Transverse colon (tissue), 4 donors: ENCODE measurements at places on chromosomes 7 and 10.
A peak's percentile ranks its signal among the peaks of the same experiment; 100 is the strongest.

DNA sequence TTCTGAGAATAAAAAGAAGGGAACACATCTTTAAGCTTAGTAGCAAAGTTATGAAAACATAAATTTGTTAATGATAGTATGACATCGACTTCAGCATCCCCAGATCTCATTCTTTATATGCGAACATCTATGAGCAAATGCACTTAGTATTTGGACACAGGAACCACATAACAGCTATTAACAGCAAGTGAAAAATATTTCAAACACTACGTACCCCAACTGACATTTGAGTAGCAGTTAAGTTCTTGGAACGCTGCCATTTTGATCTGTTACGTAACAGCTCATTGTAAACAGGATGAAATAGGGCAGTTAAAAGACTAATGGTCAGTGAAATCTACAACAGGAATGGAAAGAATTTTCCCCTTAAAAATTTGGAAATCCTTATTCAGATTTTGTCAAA, 428.9 kb downstream of the TNS3 start:
- DNase-seq: no peak

DNA sequence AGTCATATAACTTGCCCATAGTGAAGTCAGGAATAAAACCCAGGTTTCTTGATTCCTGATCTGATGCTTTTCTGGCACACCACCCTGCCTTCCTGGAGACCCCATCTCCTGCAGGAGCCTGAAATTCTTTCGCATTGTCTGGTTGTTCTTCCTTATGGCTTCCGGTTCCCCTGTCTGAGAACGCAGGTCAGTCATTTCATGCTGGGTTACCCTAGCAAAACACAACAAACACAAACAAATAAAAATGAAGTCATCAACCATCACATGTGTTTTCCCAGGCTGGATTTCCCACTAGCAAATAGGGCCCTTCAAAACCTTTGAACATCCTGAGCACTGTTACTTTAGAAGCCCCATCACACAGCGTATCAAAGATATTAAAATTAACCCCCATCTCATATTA, 569.6 kb downstream of the LRMDA start:
- no peak for DNase-seq

DNA sequence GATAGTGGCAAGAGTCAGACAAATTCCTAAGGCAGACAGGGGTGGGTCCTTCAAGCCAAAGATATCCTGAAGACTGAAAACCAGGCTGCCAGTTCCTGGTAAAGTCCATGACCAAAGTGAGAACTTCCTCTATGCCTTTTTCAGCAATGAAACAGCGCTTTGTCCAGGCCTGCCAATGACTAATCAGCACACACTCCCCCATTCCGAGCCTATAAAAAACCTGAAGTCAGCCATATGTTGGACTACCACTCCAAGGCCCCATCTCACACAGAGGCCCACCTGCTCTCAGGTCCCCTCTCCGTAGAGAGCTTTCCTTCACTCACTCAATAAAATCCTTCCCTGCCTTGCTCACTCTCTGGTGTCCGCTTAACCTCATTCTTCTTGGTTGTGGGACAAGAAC, 402.2 kb downstream of the ANKRD7 start:
- DNase-seq: no peak

DNA sequence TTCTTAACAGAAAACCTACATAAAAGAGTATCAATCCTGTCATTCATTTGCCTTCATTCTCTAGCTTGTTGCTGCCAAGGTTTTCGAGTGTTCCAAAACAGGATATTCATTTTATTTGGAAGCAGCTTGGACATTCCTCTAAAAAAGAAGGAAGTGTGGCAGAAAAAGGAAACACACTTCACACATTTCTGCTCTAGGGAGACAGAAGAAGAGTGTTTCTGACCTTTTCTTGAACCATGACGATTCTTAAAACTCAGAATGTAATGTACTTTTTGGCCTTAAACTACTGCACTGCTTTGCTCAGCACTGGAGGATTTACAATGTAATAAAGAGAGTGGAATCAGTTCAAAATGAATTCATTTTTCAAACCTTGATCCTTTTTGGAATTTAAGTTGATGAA, 81.3 kb downstream of the SEMA3A start:
- DNase-seq: no peak

DNA sequence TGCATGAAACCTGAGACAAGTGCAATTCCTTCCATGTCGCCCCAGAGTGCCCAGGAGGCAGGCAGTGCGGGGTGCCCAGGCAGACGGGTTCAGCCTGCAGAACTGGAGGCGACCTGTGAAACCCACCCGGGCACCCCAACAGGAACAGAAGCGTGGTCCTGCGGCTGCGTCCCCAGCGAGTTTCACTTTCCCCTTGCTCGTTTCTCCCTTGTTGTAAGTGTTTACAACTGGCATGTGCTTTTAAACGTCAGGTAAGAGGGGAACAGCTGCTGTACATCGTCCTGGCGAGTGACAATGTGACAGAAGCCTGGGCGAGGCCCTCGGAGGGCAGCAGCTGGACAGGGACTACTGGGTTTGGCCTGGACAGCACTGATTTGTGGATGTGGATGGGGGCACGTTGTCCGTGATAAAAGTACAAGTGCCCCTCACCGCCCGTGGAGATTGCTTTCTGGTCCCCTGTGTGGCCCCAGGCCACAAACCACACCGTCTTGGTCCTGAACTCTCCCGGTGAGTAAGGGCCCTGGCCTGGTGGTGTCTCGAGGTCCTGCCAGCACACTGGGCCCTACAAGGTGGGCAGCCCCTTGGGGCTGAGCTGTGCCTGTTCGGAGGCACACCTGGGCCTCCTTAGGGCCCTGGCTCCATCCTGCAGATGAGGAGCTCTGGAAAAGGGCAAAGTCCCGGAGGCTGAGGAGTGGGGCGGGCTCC, 4.0 kb downstream of the VENTX start:
- DNase-seq: no peak

DNA sequence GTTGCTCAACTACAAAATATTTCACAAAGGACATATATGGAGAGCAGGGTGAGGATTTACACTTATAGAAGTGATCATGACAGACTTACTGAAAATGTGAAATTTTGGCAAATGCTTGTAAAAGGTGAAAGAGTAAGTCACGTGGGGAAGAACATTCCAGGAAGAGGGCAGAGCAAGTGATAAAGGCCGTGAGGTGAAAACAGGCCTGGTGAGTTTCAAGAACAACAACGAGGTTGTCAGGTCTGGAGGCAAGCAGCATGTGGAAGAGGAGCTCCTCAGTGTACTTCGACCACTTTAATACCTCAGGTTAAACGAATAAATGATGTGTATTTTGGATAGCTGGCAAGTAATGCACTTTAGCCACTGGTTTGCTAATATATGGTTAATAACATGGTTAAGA, 706.7 kb downstream of the PCDH15 start:
- DNase-seq: no peak

GRCh38 chr10:33155720-33156638, 178.5 kb downstream of the NRP1 start:
- DNase-seq: no peak

DNA sequence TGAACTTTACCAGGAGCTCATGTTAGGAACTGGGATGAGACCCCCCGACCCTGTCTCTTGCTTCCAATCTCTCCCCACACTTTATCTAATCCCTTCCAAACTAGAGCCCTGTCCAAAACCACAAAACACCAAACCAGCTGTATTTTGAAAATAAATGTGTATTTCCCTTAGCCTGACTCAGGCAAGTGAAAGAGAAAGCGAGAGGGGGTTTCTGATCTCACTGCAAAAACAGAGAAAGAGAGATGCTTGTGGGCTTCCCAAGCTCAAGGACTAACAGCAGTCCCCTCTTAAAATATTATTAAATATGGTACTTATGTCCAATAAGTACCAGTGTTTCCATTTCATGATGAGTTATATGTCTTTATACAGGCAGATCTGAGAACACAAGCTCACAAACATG, 122.0 kb downstream of the AGMO start:
- DNase-seq: no peak

DNA sequence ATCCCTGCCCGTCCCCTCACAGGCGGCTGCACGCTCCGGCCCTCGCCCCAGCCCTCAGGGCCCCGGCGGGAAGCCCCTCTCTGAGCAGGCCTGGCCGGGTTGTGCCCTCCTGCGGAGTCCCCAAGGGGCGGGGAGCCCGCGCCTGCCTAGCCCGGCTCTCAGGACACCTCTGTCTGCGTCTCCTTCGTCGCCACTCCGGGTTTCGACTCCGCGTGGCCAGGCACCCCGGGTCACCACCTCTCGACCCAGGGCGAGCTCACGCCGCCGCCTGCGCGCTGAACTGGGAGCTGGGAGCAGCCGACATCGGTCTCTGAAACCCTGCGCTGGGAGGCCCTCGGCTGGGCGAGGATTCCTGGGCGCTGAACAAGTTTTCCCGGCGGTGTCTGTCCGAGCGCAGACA, 6.2 kb upstream of the OGDHL start:
- DNase-seq: no peak

DNA sequence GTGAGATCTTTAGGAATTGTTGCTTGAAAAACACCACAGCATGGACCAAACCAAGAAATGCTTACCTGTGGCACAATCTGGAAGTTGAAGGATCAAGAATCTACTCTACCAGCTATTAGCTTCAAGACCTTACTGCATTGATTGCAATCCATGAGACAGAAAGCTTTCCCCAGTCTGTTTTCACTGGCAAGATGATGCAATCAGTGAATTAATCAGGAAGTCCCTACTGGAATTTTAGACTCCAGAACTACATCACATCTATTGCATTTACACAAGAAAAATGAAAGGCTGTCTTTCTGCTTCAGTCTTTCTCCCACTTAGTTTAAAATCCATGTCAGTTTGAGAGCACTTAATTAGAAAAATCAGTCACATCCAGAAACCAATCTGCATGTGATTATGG, 191.7 kb downstream of the TFEC start:
- DNase-seq: no peak

DNA sequence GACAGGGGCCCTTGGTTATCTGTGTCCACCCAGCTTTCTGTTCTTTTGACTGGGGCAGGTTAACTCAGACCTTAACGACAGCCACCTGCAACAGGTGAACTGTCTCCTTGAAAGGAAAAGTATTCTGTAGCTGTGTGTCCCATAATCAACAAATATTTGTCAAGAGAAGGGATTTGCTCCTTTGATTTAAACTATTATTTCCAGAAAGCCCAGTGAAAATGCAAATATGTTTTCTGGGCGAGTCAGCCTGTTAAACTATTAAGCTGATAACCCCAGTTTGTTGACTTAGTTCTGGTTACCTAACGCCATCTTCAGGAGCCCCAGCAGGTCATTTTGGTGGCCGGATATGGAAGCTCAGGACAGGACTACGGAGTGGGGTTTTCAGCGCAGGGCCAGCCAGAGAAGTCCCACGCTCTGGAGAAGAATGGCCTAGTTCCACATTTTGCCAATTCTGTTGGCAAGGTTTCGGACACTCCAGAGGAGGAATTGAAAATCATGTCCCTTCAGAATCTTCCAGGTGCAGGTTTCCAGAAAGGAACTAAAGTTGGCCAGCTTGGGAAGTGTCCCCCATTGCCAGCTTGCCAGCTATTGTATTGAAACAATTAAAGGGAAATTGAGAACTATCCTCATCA, 54.5 kb downstream of the ADRA2A start:
- no peak for DNase-seq

GRCh38 chr10:4131407-4132215, 346.6 kb upstream of the KLF6 start:
- no peak for DNase-seq

GRCh38 chr7:111320133-111320532, 229.2 kb downstream of the LRRN3 start:
- DNase-seq: no peak

DNA sequence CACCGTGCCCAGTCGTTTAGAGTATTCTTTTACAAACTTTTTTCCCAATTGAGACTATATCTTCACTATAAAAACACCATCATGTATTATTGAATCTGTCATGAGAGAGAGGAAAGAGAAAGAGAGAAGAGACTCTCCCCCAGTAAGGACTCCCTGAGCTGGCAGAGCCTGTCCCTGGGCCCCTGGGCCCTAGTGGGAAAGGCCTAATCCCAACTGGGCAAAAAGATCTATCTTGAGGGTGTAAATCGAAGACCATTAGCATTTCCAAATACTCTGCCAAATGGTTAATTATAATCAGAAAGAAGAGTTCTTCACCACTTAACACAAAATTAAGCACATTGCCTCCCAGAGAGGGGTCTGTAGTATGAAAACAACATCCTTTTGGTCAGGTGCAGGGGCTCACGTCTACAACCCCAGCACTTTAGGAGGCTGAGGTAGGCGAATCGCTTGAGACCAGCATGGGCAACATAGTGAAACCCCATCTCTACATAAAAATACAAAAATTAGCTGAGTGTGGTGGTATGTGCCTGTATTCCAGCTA, 108.2 kb downstream of the SKIDA1 start:
- no peak for DNase-seq

GRCh38 chr7:157292770-157293412, 43.9 kb upstream of the DNAJB6 start:
- DNase-seq: peak; percentile 80

DNA sequence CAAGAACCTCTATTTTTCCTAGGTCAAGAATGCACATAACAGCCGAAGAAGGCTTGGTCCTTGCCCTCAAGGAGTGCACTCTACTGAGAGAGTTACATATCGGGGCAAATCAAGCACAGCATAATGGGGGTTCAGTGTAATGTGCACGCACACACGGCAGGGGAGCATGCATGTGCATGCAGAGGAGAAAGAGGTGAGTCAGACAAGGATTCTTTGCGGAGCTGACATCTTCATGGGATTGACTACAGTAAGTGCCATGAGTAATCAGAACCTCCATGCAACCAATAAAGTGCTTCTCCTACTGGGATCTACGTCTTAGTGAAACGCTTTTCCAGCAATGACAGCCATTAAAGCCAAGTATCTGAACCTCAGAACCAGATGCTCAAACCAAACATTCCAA, 123.6 kb downstream of the RNF216 start:
- no peak for DNase-seq

DNA sequence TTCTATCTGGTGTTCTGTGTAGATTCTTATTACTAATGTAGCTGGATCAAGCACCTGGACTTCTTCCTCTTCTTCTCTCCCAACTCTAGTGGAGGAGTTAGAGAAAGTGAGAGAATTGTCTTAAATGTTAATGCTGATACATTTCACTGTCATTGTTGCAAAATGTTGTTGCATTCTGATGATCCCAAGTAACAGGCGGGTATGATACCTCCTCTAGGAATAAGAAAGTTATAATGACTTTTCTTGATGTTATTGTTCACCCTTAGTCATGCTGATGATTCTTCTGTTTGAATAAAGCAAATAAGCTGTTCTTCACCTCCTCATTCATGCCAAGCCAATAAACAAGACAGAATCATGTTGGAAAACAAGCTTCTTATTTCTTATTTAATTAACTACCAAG, 9.1 kb downstream of the CHRM2 start:
- DNase-seq: no peak

GRCh38 chr10:101354328-101355071, 535 bp downstream of the BTRC start:
- DNase-seq: peak; percentile 61

- DNase-seq: no peak
These were observed 28.9 kb downstream of the OAT start for GRCh38 chr10:124389613-124390361.
